ENCODE measurements at places on chromosomes 3 and 15.
A peak's percentile ranks its signal among the peaks of the same experiment; 100 is the strongest.

DNA sequence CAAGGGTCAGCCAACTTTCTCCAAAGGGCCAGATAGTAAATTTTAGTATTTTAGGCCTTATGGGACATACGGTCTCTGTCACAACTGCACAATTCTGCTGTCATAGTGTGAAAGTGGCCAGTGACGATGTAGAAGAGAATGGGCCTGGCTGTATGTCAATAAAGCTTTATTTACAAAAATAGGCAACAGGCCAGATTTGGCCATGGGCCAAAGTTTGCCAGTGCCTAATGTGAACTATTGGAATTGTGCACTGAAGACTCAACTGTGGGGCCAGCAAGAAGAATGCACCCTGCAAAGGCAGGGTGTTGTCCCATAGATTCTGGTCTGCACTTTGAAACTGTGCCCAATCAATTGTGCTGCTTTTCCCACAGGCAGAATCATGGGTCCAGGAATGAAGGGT is 69.4 kb upstream of the PRR23E start:
- DNase-seq, result no peak

GRCh38 chr15:73139744-73140553 is 87.7 kb downstream of the NEO1 start:
- no peak for DNase-seq

GRCh38 chr3:43273416-43273815 is 12.9 kb upstream of the SNRK start:
- DNase-seq, result no peak

DNA sequence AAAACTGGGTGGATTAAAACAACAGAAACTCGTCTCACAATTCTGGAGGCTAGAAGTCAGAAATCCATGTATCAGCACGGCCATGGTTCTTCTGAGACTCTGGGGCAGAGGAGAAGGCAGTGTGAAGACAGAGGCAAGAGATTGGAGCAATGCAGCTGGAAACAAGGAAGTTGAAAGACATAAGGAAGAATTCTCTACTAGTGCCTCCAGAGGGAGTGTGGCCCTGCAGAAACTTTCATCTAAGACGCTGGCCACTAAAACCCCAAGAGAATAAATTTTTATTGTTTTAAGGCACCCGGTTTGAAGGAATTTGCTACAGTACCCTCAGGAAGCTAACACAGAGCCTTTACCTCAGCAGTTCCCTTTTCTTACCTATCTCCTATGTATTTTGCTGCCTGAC is 1012.2 kb upstream of the CADM2 start:
- no peak for DNase-seq

DNA sequence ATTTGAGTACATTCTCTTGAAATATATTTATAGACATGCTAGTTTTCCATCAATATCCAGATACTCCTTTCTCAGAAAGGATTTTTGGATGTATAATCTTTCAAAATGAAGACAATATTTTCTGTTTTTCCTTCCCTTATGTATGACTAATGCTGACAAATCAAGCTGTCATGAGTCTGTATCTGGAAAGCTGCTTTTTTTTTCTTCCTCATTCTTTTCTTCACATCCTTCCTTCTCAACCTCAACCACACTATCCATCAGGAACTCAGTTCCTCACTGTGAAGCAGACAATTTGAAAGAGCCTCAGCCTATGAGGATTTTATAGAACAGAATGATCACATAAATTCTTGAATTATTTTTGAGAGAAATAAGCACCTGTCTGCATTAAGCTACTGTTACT is 335.9 kb upstream of the EPHA6 start:
- peak; percentile 2 for DNase-seq

DNA sequence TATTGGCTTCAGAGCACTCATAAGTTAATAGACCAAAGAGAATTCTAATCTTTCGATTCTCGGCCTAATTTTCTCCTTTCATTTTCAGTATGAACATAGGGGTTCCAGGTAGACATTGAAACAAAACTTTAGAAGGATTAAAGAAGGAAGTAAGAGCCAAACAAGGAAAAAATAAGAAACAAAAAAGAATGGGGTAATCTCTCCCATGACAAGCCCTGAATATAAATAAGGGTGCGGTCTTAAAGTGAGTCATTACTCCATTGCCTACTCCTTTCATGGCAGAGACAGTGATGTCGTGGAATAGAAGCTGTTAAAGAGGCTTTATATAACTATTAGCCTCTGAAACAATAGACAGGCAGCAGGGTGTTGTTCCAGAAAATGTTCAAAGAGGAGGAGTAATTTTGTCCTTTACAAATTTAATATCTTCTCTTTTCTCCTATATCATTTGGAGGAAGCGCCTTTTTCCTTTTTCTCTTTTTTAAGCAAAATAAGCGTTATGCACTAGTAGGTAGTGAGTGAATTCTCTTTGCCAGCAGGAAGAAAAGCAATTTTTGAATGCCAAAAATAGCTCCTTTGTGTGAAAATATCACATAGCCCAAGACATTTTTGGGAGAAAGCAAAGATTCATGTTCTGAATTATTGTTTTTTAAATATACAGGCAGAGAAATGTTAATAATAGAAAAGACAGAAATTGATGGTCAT is 607.9 kb upstream of the KCNMB2 start:
- no peak for DNase-seq

GRCh38 chr15:73687351-73687750 is 3.2 kb downstream of the CD276 start:
- no peak for DNase-seq

DNA sequence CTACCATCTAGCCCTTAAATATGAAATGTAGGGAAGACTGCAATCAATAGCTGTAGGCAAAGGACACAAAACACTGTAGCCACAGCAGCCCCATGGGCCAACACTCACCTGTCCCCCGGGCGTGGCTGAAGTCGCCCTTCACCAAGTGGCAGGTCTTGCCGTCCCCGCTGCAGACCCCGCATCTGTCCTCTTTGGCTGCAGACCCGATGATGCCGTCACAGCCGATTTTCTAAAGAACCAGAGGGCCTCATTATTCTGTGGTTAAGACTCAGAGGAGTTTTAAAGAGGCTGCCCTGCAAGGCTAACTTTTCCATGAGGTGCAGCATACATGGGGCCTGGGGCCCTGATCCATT is 245.6 kb downstream of the ADAMTS17 start:
- DNase-seq, result no peak

DNA sequence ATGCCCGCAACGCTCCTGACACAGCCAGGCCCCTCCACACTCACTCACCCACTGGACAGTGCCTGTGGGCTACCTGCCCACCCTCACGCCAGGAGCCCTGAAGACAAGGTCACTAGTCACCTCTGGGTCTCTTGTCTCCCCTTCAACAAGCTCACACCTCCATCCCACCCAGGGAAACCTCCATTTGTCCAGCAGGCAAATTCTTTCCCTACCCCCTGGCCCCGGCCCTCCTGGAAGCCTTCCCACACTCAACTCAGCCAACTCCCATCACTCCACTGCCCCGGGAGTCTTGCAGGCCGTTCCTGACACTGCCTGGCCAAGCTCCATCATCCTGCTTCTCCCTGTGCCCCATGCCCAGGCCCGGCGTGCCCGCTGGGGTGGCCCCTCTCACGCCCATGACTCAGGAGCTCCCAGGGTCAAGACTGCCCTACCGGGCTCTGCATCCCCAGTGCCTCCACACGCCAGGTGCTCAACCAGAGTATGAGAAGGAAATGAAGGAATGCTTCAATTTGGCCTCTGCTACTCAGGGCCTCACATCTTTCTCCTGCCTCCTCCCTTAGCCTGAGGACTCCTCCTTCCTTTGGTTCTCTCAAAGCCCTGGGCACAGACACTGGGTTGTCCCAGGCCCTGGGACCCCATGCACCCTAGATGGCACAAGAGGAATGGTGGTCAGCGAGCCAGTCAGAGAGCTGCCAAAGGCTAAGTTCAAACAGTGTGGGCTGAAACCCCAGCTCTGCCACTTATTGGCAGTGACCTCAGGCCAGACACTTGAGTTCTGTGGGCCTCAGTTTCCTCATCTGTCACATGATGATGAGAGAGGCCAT is 88.6 kb downstream of the SEC22A start:
- no peak for DNase-seq

DNA sequence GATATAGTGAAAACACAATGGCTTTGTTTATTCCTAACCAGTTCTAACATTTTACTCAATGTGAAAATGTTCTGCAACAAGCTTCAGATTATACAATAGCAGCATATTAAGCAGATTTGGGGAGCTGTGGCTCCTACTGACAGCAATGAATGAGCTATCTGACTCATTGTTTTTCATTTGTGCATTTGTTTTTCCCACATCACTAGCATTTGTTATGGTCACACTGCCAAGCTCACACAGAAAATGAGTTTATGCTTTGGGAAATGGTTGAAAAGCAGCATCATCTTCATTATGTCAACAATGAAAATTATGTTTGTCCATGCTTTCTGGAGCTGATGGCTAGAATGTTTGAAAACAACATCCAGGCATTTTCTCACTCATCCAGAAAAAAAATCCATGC is 53.5 kb downstream of the ZPLD1 start:
- no peak for DNase-seq

DNA sequence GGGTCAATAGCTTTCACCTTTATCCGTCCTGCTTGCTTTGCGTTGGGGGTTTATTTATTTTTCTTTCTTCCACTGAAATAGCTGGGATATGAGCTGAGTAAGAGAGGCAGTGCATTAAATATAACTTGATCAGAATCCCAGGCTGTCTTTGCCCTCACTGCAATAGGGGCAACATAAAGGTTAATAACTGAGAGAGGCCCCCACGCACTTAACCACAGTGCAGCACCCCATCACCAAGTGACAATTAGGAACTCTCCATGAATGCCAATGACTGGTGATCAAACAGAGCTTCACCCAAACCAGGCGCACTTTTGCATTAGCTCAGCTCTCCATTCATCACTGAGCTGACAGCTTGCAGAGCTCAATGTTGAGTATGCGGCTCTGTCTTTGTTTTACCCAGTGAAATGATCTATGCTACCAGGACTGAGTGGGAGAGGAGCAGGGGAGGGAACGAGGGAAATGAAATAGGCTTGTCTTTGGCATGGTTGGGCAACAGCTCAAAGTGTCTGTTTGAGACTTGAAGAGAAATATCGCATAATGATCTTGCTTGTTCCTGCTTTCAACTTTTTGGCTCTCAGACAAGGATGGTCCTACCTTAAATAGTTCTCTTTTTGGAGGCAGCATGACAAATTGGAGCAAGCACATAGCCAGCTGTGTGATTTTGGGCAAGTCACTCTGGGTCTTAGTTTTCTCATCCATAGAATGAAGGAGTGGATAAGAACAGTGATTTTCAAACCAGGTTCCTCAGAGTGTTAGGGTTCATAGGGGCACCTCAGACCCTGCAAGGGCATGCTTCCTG is 14.5 kb upstream of the GLCE start:
- no peak for DNase-seq

GRCh38 chr15:50137893-50138292 is 18.9 kb upstream of the ATP8B4 start:
- DNase-seq, result no peak

DNA sequence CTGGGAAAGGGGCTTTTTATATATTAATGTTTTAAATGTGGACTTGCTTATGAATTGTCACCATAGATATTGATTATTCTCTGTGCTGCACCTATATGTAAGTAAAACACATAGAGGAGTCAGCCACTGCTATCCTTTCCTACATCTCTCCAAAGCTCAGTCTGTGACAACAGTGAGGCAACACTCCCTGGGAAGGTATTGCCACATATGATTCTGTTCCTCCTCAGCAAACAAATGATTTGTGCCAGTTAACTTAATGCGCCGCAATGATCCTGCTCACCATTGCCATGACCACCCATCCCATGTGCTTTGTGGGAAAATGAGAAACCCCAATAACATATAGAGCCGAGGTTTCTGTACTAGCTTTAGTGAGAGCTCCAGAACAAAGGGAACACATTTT is 75.1 kb upstream of the FBN1 start:
- DNase-seq, result no peak

DNA sequence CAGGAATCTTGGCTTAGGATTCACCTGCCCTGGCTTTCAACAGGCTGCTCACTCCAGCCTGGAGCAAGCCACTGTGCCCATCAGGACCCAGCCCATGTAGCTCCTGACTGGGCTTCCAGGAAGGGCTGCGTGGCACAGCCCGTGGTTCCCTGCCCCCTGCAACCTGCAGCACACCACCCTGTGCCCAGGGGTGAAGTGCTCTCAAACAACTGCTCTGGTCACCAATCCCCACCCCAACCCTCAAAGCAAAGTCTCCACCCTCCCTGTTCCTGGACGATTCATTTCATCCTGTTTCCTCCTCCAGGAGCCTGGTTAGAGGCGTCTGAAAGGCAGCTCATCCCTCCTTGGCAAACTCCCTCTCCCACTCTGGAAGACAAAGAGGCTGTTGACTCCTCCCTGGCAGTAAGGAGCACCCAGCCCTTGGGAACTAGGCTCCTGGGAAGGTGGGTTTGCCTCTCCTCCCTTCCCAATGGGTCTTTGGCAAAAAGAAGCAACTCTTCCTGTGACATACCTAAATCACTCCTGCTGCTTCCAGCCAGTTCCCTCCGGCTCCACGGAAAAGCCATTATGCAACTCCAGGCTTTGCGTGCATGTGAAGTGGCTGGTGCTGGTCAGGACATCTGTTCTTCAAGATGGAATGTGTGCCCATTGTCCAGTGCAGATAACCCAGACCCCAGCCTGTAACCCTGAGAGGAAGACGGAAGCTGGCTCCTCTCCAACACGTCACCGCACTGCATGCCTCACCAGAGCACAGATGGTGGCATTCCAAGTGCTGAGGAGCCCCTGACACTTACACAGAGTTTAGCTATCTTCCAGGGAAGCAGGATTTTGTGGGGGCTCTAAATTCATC is 29.1 kb upstream of the VIPR1 start:
- no peak for DNase-seq

- DNase-seq, result no peak
Observed at GRCh38 chr3:6985848-6986247, 124.9 kb downstream of the GRM7 start.

DNA sequence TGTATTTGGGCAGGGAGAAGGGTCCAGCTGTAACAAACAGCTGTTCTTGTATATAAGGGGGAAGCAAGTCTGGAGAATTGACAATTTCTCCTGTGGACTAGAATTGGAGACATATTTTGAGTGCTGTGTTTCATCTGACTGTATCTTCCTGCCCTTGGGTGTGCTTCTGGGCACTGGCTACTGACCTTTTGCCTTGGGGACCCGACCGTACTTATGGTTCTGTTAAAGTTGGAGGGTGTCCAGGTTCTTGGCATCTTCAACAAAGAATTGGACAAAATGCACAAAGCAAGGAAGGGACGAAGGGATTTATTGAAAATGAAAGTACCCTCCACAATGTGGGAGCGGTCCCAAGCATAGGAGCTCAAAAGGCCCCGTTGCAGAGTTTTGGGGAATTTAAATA is 31.0 kb downstream of the MAP2K1 start:
- no peak for DNase-seq
